Epithelial cell of esophagus (primary cell): ENCODE measurements at places on chromosomes 5 and 9.

DNA sequence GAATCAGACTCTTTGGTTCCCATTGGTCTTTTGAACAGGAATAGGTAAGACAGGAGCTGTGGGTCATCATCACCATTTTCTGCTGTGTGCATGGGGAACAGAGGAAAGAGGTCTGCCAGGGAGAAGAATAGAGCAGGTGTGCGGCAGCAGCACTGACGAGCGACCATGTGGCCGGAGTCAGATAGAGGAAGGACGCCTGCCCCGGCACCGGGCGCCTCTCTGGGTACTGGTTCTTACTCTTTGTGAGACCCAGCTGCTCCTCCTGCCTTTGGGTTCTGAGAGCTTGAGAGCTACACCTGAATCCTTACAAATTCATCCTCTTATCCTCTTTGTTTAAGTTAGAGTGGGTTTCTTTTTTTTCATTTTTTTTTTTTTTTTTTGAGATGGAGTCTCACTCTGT is 90.8 kb downstream of the NDFIP1 start:
- no peak for DNase-seq

GRCh38 chr9:73153793-73154227 is 2.1 kb downstream of the ANXA1 start:
- DNase-seq = peak; percentile 75

- no peak for DNase-seq
Observed at GRCh38 chr5:157109744-157110143, 900 bp upstream of the HAVCR2 start.

DNA sequence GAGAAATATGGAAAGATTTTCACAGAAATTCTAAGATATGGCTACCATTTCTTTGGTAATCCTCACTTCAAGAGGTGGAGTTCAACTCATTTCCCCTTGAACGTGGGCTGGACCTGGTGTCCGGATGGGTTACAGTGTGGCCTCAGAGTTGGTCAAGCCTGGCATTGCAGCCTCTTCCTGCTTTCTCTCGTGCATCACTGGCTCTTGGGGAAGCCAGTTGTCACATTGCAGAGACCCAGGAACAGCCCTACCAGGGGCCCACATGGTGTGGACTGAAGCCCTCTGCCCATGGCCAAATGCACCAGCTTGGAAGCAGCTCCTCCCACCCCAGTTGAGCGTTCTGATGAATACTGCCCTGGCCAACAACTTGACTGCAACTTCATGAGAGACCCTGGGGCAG is 47.7 kb upstream of the FCN1 start:
- no peak for DNase-seq

- no peak for DNase-seq
Observed at GRCh38 chr5:66527478-66528035, 68.6 kb upstream of the MAST4 start.
